Panc1 (cell line): ENCODE measurements at places on chromosomes 5 and 9.

GRCh38 chr5:37875051-37875787, 35.4 kb upstream of the GDNF start:
- no peak for DNase-seq

DNA sequence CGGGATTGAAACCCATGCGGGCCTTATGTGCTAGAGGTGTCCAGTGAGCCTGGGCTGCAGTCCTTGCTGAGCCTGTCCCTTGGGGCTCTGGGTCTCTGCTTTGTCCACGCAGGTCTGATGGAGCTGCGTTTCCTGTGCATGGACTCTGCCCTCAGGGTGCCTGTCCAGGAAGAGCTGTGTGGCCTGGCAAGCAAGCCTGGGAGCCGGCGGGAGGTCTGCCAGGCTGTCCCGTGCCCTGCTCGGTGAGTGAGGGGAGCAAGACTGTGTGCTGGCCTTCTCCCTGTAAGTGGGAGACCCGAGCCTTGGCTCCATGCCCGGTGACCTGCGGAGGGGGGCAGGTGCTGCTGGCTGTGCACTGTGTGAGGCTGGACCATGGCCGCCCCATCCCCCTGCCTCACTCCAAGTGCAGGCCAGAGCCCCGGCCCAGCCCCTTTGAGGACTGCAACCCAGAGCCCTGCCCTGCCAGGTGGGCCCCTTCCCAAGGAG, 11.2 kb upstream of the CACFD1 start:
- no peak for DNase-seq

GRCh38 chr9:89408628-89409101, 89.2 kb downstream of the SEMA4D start:
- DNase-seq: no peak

GRCh38 chr9:134162212-134162775, 2.1 kb downstream of the RNU6ATAC start:
- no peak for DNase-seq

GRCh38 chr5:6902597-6902996, 189.4 kb downstream of the TENT4A start:
- no peak for DNase-seq

DNA sequence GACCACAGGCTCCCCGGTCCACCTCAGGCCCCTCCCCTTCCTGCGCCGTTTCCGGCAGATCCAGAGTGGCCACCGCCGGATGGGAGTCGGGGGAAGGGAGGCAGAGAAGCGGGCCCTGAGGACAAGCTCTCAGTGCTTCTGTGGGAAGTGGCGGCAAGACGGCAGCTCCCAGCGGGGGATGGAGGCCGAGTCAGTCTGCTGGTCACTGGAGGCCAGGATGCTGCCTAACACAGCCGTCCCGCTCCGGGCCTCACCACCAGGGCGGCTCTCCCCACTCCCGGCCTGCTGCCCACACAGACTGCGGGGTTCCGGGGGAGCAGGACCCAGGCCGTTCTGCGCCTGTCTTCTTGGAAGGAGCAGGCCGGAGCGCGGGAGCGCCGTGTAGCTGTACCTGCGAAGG, 31.4 kb downstream of the FXN start:
- no peak for DNase-seq
